ENCODE measurements at places on chromosomes 1 and 21.

- DNase-seq = no peak
Observed at GRCh38 chr21:35521293-35521692, 472.2 kb upstream of the RUNX1 start.

DNA sequence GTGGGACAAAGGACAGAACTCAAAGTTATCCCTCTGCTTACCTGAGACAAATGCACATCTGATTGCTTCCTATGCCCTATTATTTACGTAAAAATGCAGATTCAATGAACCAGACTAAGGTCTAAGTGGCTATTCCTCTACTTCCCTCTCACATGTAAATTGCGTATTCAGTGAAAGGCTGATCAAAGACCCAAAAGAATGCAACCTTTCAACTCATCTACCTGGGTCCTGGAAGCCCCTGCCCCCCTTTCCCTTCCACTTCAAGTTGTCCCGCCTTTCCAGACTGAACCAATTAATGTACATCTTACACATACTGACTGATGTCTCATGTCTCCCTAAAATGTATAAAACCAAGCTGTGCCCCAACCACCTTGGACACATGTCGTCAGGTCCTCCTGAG, 14.6 kb downstream of the SSX2IP start:
- no peak for DNase-seq

- DNase-seq = no peak
Observed at GRCh38 chr1:219264561-219264960, 90.9 kb downstream of the LYPLAL1 start.

- DNase-seq = no peak
Observed at GRCh38 chr1:64492424-64492823, 22.5 kb downstream of the CACHD1 start.

- DNase-seq = no peak
Observed at GRCh38 chr1:66312271-66312990, 221.5 kb upstream of the SGIP1 start.

GRCh38 chr1:212621949-212622305, 13.4 kb downstream of the ATF3 start:
- no peak for DNase-seq

DNA sequence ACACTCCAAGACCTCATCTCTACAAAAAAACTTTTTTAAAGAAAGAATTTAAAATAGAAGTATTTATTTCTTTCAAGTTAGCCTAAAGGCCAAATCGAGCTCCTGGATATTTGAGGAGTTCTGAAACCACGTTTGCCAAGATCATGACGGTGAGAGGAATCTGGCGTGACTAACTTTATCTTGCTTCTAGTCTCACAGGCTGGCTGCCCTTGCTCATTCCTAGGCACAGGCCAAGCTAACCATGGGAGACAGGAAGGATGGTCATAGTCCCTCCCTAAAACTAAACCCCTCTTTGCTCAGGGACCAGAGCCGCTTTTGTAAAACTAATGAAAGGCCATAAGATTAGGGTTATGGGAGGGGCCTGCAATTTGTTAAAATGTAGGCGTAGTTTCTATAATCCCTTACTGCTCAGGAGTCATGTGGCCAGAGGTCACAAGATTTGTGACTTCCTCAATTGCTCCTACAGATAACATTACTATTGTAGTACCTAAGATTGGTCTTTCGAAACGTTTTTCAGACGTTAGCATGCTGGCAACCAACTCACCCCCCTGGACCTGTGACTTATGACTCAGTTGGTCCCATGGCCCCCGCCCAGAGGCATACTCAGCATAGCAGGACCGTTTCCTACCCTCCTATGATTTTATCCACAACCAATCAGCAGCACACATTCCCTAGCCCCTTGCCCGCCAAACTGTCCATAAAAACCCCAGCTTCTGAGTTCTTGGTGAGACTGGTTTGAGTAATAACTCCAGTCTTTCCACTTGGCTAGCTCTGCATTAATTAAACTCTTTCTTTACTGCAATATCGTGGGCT, 425.0 kb downstream of the SMYD3 start:
- DNase-seq = no peak

GRCh38 chr21:15524855-15525254, 204.9 kb upstream of the USP25 start:
- no peak for DNase-seq

DNA sequence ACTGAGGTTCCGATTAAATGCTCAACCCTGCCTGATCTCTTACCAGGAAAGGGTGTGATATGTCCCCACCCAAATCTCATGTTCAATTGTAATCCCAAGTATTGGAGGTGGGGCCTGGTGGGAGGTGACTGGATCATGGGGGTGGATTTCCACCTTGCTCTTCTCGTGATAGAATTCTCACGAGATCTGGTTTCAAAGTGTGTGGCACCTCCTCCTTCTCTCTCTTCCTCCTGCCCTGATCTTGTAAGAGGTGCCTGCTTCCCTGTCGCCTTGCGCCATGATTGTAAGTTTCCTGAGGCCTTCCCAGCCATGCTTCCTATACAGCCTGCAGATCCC, 34.9 kb downstream of the RSPH1 start:
- DNase-seq = no peak

DNA sequence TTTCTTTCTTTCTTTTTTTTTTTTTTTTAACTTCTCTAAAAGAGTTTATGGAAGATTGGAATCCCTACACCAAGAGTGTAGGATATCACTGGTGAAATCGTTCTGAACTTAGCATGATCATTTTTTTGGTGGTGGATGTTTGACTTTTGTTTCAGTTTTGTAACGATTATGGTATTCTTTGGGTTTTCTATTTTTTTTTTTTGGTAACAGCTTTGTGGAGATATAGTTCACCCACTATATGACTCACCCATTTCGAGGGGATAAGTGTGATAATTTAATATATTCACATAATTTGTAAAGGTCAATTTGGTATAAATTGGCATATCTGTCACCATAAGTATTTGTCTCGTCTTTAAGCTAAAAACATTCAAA, 29.2 kb downstream of the AGPAT3 start:
- DNase-seq = no peak

DNA sequence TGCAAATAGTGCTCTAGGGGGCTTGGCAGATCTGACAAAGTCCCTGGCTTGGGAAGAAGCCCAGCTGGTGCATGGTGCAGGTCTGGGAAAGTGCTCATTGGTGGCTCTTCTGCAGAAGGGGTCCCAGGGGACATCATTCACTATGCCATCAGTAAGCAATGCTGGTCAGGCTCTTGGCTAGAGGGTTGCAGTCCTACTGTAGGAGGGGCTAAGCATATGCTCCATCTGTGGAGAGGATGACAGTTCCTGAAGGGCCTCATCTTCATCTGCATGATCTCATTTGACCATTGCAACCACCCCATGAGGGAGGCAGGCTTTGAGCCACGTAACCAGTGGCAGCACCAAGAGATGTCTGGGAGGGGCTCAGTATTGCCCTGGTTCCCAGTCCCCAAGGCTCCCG, 31.5 kb upstream of the VASH2 start:
- no peak for DNase-seq

DNA sequence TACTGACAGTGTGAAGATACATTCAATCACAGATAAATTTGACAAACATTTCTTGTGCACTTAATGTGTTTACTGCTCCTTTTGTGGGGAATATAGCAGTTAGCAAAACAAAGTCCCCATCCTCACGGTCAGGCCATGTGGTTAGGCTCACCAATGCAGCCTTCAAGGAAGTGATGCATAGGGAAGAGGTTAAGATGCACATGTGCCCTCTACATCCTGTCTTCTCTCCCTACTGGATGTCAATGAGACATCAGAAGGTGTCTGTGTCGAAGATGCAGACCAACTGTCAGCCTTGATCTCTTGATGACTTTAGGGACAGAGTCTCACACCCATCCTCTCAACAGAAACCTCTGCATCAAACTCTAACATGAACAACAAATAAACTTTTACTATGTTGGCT, 78.7 kb downstream of the FH start:
- no peak for DNase-seq

DNA sequence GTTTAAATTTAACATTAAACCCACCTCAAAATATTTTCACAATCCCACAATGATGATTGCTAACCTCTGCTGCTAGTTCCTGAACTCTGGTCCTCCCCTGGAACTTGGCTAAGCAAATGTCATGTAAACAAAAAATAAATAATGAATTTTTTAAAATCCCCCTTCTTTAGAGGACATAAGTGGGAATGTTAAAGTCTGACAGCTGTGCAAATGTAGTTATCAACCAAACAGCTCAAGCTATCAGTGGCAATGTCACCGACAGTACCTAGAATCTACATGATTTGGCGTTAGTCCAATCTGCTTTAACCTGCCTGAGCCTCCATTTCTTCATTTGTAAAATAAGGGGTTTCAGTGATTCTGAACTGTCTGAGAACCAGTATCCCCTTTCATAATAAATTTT, 67.7 kb downstream of the GDAP2 start:
- DNase-seq = no peak

GRCh38 chr1:58720680-58721079, 20.8 kb upstream of the MYSM1 start:
- no peak for DNase-seq

- DNase-seq = no peak
Observed at GRCh38 chr1:181135437-181135731, 46.9 kb downstream of the IER5 start.

GRCh38 chr1:95263450-95263849, 29.4 kb downstream of the RWDD3 start:
- no peak for DNase-seq

DNA sequence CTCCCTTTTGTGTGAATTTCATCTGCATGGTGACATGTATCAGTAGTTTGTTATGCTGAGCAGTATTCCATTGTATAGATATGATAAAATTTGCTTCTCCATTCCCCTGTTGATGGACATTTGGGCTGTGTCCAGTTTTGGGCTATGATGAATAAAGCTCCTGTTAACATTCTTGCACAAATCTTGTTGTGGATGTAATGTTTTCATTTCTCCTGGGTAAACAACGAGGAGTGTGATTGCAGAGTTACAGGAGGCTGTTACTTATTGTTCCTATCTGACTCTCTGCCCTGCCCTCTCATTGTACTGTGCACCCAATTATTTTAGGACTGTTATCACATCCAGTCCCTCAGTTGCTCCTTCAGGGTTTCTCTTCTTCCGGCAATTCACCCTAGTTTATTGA, 24.2 kb downstream of the MAPKAPK2 start:
- DNase-seq = no peak

GRCh38 chr1:151661751-151662150, 49.9 kb downstream of the SNX27 start:
- DNase-seq = no peak

DNA sequence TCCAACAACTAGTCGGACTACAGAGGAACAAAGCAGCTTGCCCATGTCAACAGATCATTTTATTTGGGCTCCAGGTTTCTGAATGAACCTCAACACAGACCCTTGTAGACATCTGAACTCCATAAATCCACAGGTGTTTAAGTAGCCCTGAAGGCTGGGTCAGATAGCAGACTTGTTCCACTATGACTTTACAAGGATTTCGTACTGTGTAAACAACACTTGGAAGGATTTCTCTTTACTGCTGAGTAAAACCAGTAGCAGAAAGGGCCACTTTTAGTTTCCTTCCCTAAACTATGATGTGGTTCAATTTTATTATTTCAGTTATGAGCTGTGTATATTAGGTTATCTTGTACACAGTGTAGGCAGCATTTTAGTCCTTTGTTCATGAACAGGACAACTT, 316.4 kb upstream of the ADGRL2 start:
- no peak for DNase-seq

DNA sequence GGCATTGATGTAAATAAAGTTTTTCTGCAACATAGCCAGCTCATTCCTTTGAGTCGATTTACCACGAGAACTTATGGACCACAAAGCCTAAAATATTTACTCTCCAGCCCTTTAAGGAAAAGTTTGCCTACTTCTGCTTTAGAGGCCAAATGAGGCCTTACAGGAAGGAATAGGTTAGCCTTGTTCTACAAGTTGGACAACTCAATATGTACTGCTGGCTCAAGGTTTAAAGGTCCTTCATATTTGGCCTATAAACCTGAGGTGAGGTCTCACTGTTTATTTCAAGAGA, 144.5 kb upstream of the DNAH14 start:
- DNase-seq = peak; percentile 14

GRCh38 chr1:238777551-238777950, 608.8 kb upstream of the CHRM3 start:
- no peak for DNase-seq

DNA sequence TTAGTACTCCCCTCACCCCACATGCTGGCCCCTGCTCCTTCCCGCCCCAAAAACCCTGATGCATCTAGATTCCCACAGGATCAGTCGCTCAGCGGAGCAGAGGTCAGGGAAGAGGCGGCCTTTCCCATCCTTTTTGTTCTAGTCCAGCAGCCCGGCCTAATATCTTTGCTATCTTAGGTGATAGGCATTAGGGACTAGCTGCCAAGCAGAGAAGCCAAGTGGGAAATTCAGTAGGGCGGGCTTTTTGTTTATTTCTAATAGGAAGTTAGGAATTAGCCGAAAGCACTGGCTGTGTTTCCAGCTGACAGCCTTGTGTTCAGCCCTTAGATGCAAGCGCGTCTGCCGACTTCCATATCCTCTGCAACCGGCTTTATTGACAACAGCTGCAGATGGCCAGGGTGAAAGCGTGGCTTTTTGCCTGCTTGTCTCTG, 59.0 kb upstream of the BCAR3 start:
- no peak for DNase-seq

DNA sequence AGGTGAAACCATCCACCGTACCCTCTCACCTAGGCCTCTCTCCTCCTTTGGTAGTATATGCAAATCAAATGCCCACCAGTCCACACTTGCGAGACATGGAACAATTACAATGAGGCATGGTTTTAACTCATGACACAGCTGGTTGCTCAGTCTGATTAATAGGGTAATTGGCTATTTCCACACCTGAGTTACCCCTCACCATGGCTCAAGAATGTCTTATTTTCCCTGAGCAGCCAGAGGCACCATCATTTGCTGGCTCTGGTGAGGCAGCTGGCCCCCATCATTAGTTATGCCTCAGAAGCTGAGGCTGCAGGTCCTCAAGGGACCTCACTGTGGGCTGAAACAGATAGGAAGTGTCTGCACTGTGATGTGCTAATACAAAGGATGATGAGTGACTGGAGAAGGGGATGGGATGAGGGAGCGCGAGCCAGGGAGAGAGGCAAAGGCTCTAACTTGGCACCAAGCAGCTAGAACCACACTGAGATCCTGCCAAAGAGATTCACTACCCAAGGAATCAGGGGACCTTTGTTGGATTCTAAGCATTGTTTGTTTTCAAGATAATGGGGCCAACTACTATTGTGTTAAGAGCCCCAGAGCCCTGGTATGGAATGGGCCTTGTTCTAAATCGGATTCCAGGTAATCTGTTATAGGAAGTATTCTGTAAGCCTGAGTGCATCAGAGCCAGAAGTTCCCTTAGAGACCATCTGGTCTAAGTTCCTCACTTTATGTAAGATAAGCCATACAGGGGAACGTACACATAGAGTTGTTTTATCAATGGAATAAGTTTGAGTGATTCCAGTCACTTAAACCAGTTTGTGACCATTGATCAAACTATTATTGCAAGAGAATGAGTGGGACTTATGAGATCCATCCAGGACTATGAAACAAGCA, 80.0 kb upstream of the CNTN2 start:
- DNase-seq = no peak

GRCh38 chr1:196361112-196361714, 247.0 kb downstream of the KCNT2 start:
- DNase-seq = no peak
